ENCODE measurements at places on chromosomes 16 and 17.

- DNase-seq: no peak
Observed at GRCh38 chr16:13517841-13518240, 402.1 kb upstream of the ERCC4 start.

GRCh38 chr17:43753493-43754129, 5.0 kb downstream of the SOST start:
- DNase-seq: no peak

DNA sequence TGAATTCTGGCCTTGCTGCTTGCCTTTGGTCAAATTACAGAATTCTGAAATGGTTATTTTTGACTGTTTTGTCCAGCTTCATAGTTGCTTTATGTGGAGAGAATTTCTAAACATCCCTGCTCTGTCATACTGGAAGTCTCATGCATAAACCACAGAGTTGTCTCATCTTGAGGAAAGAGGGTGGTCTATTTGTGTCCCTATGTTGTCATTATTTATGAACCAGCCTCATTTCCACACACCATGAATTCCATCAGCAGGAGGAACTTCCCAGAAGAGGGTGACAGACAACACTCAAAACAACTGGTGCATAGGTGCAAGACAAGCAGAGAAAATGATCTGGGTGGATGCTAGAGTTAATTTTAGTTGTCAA, 525.8 kb upstream of the GOT2 start:
- DNase-seq: no peak

DNA sequence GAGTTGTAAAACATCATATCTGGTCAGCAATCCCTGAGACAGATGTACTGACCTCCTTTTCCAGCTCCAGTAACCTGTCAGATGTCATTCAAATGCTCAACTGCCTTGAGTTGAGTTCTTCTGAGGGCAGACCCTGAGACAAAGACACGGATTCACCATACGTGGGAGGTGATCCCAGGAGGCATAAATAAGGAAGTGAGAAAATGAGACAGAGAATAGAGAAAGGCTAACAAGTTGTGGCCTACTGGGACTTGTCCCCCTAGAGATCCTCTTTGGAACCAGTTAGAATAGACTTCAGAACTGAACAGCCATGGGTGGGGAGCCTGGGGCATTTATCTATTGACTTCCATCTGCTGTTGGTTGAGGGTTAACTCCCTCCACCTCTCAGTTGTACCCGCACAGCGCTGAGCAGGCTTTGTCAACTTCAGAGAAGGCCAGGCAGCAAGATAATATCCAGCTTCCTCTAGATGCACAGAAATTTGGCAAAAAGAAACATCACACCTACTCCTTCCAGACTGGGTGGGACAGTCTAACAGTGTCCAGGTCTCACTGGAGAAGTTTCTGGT, 123.0 kb upstream of the DYNLRB2 start:
- no peak for DNase-seq

DNA sequence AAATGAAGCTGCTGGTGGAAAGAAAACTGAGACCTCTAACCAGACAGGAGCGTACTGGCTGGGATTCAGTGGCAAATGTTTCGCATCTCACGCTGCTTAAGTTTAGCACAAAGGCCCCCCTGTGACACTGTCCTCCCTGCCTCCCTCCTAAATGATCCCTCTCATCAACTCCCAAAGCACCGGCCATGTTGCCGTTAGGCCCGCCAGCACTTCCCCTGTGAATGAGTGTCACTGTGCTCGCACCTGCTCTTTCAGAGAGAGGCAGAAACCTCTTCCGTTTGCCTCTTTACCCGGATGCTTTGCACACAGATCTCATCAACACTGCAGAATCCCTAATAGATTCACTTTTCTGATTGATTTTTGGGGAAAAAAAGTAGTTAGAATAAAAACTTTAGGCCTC, 26.5 kb downstream of the MBTPS1 start:
- DNase-seq: no peak

DNA sequence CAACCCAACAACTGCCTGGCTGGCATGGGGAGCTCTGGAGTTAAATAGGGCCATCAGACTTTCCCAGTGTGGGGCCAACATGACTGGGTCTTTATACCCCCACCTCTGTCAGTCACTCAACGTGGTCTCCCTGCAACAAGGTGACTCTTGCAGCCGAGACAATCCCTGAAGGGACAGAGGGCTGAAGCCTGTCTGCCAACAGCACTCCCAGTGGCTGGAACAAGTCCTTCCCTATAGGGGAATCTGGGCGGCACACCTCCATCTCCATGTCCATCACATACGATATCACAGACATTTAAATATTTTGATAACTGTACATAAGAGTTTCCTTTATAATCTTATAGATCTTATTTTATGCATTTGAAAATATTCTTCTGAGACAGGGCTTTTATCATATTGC, 4.8 kb upstream of the MAPT start:
- DNase-seq: no peak

Measured in activated CD4-positive, CD25-positive, alpha-beta regulatory T cell treated with anti-CD3 and anti-CD28 coated beads, Interleukin-2, amount 50 U/mL, for 16 hours (primary cell).